SK-N-SH (cell line): ENCODE measurements at places on chromosomes 5 and 9.

DNA sequence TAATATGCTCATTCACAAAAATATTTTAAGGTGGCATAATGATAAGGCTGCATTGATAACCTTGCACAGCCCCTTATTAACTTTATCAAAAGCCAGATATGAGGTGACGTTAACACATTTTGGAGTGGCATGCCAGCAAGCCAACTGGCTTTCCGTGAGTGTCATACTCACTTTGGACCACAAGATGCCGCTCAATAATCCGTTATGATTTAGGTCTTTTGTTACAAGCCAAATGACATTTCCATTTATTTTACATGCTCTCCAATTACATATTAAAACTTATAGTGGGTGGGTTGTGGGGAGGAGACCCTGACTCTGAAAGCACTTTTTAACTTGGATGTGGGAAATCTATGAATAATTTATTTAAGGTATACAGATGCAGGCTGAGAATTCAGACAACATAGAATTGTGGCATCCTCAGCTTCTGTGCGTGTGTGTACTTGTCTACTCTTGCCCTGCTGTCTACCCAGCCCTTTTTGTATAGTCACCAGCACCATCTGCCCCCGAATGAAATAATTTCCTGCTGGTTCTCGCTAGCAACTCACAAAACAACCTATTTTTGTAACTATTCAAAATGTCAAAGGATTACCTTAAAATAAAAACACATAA is 305.1 kb downstream of the PSAT1 start:
- peak; percentile 30 for DNase-seq

DNA sequence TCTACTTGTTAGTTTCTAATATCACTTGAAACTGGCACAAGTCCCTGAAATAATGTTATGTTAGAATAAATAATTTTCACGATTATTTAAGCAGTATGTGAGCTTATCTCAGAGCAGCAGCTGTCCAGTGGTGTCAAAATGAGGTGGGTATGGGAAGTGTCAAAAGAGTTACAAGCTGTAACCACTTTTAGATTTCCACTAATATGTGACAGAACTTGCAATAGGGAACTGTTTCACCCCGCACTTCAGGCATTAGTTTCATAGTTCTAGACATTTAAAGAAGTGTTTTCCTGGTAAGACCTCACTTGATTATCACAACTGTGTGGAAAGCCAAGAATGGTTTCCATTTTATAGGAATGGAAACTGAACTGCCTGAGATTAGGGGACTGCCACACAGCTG is 2.9 kb upstream of the ISCA1 start:
- no peak for DNase-seq

GRCh38 chr9:105854783-105855724 is 160.7 kb downstream of the TMEM38B start:
- DNase-seq: no peak

DNA sequence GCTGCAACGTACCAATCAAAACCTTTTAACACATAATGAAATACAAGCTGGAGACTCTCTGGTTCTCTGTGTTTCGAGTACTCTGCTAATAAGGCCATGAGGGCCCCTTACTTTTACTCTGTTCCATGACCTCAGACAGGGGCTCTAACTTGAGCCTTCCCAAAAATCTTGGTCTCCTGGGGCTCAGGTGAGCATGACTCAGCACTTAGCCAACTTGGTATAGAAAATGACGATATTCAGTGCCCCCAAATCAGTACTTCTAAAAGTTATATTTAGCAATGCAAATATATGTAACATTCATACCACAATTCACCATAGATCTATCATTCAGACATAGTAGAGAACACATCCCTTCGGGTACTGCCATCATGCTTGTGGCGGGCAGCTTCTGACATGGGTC is 278.9 kb downstream of the EFNA5 start:
- DNase-seq: no peak

GRCh38 chr9:26371236-26371635 is 521.4 kb downstream of the CAAP1 start:
- DNase-seq: no peak

DNA sequence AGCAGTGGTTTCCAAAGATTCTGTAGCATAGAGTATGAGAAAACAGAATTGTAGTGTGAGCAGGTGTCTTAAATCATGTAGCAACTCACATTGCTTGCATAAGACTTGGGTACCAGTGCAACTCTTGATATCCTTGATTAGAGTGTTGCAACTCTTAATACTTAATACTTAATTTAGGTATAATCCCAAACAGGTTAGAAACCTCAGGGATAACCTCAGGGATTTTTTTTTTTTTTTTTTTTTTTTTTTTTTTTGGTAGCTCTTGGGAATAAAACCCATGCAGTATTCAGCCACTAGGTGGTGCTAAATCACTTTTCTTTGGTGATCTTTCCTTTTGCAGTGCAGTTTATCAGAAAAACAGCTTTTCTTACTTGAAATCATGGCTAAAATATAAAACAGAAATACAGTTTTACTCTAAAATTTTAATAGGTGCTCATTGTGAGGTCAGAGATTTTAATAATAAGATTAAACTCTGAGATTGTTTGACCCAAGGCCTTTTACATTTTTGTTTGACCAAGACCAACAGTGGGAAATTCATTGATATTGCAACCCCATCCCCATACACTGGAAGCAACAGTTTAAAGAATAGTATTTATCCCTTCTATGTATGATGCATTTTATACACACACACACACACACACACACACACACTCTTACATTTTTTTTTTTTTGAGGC is 55.3 kb downstream of the ERAP1 start:
- DNase-seq: peak; percentile 19

- DNase-seq: no peak
These were observed 58.5 kb downstream of the CNTRL start for GRCh38 chr9:121133104-121133816.

- DNase-seq: no peak
These were observed 42.6 kb downstream of the ZDHHC21 start for GRCh38 chr9:14650596-14650995.

- no peak for DNase-seq
These were observed 3.2 kb upstream of the SMAD5 start for GRCh38 chr5:136129445-136129844.

DNA sequence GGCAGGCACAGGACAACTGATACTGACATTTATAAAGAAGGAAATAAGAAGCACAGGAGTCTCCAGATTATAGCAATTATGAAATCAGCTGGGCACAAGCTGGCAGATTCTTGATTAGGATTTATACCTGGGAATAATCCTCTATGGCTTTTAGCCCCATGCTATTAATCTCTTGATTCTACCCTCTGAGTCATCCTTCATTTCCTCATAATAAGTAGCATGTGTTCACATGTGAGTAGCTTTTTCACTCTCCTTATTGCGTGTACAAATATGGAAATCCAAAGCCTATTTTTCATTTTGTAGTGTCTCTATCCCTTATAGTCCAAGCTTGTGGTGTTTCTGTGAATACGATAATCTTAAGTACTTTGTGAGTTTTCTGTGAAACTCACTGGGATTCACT is 185.0 kb upstream of the PRLR start:
- DNase-seq: no peak

DNA sequence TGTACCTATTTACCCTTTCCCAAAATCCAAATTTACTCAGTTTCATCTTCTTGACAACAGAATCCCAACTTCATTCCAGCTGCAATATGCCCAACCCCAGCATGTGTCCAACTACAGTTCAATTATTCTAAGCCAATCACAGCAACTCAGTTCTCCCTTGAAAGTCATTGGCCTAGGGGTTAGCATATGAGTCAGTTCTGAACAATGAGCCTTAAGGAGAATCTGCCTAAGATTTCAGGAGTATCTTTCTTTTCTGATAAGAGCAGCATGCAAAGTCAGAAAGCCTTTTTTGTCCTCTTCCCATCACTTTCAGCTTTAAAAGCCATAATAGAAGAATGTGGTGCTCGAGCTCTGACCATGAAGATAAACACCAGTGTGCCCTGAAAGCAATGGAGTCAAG is 44.4 kb upstream of the RASGRF2 start:
- no peak for DNase-seq

- no peak for DNase-seq
These were observed 42.9 kb downstream of the RIC1 start for GRCh38 chr9:5671711-5672353.

DNA sequence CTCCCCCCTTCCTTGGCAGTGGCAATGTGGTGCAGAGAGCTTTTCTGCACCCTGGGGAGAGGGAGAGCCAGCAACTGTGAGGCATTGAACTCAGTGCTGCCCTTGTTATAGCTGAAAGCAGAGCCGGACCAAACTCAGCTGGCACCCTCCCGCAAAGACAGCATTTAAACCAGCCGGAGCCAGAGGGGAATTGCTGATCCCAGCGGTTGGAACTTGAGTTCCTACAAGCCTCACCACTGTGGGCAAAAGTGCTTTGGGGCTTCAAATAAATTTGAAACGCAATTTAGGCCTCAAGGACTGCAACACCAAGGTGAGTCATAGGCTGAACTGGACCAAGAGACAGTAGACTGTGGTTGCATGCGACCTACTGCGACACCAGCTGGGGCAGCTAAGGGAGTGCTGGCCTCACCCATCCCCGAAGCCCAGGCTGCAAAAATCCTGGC is 207.6 kb upstream of the CDKN2B start:
- no peak for DNase-seq

GRCh38 chr9:128683340-128684064 is 5.5 kb upstream of the SET start:
- DNase-seq: no peak

DNA sequence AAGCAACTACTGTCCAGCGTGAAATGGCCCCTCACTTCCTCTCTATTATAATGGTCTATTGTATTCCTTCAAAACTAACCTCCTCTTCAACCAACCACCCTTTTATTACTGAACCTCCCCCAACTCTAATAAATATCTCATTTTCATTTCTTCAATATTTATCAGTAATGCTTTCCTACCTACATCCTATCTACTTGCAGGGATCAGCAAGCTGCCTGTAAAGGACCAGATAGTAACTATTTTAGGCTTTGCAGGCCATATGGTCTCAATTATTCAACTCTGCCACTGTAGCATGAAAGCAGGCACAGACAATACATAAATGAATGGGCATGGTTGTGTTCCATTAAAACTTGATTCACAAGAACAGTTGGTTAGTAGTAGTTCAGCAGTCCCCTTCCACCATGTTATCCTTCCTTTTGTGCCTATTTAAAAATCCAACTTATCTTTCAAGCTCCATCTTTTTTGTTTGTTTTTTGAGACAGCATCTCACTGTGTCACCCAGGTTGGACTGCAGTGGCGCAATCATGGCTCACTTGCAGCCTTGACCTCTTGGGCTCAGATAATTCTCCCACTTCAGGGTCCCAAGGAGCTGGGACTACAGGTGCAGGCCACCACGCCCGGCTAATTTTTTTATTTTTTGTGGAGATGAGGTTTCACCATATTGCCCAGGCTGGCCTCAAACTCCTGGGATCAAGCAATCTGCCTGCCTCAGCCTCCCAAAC is 45.8 kb downstream of the PCDHGC5 start:
- peak; percentile 30 for DNase-seq

DNA sequence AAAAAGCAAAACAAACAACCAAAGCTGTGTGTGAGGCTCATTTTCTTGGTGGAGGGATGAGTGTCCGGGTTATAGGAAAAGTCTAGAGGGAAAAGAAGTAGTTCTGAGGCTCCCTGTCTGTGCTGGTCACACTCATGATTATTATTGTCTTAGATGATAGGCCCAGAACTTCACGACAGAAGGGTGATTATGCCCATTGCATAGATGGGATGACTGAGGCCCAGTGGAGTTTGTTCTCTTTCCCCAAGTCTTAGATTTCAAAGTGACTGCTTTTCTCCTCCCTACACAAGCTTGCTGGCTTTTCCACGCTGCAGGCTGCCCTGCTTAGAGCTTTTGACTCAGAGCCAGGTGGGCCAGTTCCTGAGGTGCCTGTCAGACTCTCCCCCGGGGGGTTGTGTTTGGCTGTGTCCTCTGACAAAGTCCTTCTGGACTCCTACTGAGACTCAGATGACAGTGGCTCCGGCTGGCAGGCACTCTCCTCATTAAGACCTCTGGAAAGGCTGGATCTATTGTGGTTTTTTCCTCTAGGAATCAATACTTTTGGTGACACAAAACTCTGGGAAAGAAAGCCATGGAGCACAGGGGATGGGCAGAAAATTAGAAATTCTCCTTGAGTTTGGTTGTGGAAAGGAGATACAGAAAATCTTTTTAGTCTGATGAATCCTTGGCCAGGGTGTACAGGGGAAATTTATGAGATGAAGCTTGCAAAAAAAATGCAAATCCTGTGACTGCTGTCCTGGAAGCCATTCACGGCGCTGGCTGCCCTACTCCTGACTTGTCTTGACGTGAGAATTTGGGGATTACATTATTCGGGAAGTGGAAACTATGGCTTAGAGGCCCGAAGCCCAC is 120.9 kb downstream of the NSG2 start:
- no peak for DNase-seq

GRCh38 chr9:136211441-136212344 is 6.8 kb upstream of the LHX3 start:
- no peak for DNase-seq

DNA sequence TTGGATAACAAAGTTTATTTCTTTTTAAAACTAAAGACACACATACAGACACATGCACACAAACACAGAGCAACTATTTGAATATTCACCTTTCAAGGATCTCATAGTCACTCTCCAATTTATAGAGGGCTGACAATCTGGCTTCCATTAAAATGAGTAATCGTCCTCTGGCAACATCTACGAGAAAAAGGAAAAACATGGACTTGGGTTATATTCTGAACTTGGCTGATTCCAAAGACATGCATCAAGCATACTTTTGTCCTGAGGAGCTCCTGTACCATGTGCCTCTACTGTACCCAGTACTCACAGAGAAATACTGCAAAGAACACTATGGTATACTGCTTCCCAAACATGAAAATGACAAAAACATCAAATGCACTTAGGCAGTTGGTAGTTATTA is 15.4 kb downstream of the IARS1 start:
- no peak for DNase-seq

GRCh38 chr9:34737677-34738260 is 27.8 kb upstream of the CCL21 start:
- peak; percentile 55 for DNase-seq

DNA sequence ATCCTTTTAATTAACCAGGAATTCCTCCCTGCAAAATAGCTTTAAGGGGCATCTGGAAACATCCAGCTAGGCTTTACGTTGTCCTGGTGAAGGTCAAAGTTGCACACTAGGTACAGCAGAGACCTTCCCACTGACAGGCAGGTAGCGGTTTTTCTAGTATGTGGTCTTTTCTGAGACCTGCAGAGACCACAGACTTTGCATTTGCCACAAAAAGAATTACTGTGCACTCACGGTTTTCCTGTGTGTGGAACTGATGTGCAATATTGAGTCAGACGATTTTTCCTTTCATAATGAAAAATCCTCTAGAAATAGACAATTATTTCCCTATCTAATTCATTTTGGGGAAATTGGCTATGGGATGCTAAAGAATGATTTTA is 417.0 kb upstream of the ADAMTSL1 start:
- no peak for DNase-seq

DNA sequence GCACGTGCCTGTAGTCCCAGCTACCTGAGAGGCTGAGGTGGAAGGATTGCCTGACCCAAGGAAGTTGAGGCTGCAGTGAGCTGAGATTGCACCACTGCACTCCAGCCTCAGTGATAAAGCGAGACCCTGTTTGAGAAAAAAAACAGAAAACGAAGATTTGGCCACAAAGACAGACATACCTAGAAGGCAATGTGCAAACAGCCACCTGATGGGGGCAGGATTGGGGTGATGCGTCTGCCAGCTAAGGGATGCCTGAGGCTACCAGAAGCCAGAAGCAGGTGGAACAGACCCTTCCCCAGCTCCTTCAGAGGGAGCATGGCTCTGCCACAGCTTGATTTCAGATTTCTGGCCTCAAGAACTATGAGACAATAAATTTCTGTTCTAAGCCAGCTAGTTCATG is 2.9 kb downstream of the HIGD2A start:
- no peak for DNase-seq

GRCh38 chr9:34612788-34613390 is 992 bp upstream of the RPP25L start:
- peak; percentile 84 for DNase-seq
